Putamen (tissue), 1 donor: ENCODE measurements at places on chromosomes 3 and 15.

GRCh38 chr3:89571298-89571697 is 463.9 kb downstream of the EPHA3 start:
- DNase-seq = peak; percentile 20

DNA sequence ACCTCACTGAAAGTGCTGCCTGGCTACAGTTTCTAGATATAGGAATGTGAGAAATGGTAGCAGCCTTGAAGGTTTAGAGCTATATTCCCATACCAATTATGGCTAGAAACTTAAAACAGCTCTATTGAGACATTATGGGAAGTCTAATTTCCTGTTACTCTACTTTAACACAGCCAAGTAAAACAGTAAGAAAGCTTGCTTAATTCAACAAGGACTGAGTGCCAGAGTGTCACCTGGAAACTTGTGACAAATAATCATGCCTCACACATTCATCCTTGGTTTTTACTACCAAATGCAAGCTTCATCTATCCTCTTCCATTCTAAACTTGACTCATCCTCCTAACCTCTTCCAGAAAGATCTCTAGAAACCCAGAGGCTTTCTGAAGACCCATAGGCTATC is 41.7 kb downstream of the UBE3A start:
- no peak for DNase-seq

GRCh38 chr3:105883798-105884377 is 15.1 kb upstream of the CBLB start:
- DNase-seq = no peak

- DNase-seq = no peak
Measured at GRCh38 chr3:184186184-184186901, at the start of gene ABCF3. TSS of gene ABCF3 (plus strand) at chr3:184186199. CDS start at chr3:184186208, 9 bp downstream.

- DNase-seq = peak; percentile 7
Measured at GRCh38 chr3:179526989-179527391, 35.7 kb upstream of the ACTL6A start.

DNA sequence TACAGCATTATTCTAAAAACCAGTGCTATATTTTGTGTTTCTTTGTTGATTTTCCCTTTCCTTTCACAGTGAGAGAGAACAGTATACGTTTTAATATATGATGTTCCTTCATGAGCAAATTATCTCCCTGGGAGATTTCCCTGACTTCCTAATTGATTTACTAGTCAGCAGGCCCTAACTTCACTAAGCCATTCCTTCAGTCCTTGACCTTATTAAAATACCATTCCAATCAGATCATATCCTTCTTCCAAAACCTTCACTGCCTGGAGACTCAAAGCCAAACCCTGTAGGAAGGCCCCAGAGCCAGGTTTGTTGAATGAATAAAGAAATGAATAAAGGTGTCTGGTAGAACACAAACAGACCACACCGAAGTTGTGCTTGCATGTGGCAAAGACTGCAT is 43.8 kb upstream of the ARHGEF3 start:
- no peak for DNase-seq

- DNase-seq = no peak
Measured at GRCh38 chr3:72050771-72051170, 265.8 kb upstream of the PROK2 start.
